CD4-positive, alpha-beta T cell treated with Interleukin-6 for 4 hours (primary cell): ENCODE measurements at places on chromosomes 6 and 20.

GRCh38 chr20:47315339-47316056 lies 41.0 kb downstream of the ZMYND8 start:
- DNase-seq = no peak

DNA sequence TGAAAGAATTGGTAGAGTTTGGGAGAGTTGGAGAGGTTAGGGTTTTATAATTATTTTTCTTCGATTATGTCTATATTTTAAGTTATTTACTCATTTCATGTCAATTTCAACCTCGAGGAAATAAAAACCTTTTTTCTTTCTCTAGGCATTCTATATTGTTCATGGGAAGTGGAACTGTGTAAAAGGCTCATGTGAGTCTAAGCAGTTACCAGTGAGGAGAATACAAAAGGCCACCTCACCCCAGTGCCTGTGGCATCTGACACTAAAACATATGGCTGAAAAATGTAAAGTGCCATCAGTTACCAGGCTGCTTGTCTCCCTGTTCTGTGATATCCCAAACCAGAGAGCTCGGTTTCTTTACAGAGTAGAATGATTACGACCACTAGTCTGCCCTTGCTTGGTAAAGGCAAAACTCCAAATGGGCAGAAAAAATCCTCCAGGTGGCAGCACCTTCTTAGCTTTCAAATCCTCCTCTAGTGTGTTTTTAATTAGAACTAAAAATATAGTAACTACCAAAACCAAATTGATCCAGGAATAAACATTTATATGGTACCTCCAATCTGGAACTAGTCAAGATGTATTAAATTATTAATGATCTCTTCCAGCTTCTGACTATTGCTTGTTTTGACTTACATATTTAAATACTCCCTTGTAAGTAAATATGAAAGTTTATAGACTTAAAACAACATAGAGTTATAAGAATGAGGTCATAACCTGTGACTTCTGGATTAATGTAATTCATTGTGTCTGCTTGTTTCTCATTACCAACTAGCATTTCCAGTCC lies 122.6 kb upstream of the MCHR2 start:
- no peak for DNase-seq

- DNase-seq = no peak
Measured at GRCh38 chr20:18190338-18191233, 52.9 kb downstream of the KAT14 start.

DNA sequence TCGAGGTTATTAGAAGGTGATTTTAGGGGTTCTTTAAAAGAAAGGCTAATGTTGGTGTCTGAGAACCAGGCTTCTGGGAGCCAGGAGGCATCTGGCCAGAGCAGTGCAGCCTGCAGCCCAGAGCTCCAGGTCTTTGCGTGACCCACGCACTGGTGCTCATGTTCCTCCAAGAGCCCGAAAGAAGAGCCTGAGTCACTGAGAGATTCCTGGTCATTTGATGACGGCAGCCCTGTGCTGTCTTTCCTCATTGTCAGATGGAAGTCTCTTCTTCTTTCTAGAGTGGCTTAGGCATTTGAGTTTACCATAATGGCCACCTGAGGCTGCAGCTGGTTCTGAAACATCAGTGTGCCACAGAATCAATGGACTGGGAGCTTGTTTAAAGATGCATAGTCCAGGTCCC lies 46.4 kb downstream of the CD109 start:
- no peak for DNase-seq

DNA sequence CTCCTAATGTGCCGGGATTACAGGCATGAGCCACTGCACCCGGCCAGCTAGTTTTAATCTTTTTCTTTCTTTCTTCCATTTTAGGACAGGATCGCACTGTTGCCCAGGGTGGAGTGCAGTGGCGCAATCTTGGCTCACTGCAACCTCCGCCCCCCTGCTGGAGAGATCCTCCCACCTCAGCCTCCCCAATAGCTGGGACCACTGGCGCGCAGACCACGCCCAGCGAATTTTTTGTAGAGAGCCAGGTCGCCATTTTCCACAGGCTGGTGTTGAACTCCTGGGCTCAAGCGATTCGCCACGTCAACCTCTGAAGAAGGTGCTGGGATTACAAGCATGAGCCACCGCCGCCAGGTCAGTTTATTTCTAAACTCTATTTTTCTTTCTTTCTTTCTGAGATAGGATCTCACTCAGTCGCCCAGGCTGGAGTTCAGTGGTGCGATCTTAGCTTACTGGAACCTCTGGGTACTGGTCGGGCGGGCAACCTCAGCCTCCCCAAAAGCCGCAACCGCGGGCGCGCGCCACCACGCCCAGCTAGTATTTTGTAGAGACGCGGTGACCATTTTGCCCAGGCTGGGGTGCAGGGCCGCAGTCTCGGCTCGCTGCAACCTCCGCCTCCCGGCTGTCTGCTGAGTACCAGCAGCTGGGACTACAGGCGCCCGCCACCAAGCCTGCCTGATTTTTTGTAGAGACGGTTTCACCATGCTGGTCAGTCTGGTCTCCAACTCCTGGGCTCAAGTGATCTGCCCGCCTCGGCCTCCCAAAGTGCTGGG lies 20.0 kb upstream of the LIN28B start:
- no peak for DNase-seq

- DNase-seq = no peak
Measured at GRCh38 chr6:64325093-64325492, 689.5 kb downstream of the PHF3 start.

DNA sequence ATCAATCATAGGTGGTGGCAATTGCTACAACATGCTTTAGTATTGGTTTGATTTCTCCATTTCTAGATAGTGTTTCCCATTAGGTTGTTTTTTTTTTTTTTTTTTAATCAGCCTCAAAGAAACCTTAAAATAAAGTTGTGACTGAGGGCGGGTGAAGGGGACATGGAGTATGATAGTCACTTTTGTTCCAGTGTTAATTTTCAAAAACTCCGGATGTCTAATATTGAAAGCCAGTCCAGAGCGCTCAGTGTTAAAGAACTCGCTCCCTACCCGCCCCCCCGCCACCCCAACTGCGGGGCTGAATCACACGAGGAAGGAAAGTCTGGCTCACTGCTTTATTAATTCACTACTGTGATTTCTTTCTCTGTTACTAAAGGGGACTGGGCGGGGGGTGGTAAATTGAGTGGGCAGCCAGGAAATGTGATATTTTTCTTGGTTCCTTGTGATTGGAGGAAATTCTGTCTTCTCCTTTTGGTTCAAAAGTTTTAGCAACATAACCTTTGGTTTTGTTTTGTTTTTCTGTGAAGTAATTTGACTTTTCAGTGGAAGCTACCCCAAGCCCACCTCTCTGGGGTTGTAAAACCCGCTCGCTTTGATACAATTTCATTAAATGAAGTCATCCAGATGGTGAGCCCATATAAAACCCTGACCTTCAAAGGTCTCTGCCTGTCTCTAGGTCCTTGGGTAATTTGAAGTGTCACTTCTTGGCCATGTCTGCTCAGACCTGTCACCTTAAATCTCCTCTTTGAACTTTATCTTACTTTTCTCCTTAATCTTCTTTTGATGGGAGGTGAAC lies 38.0 kb downstream of the TNFAIP3 start:
- peak; percentile 59 for DNase-seq

GRCh38 chr6:23412770-23413169 lies 713.2 kb upstream of the NRSN1 start:
- DNase-seq = no peak

GRCh38 chr6:151018911-151019782 lies 153.6 kb downstream of the MTHFD1L start:
- DNase-seq = no peak

- DNase-seq = no peak
Measured at GRCh38 chr6:88655586-88655985, 307.8 kb downstream of the RNGTT start.

GRCh38 chr6:110776413-110776812 lies 38.9 kb downstream of the CDK19 start:
- no peak for DNase-seq

- DNase-seq = no peak
Measured at GRCh38 chr6:71349395-71349794, 60.8 kb downstream of the OGFRL1 start.

DNA sequence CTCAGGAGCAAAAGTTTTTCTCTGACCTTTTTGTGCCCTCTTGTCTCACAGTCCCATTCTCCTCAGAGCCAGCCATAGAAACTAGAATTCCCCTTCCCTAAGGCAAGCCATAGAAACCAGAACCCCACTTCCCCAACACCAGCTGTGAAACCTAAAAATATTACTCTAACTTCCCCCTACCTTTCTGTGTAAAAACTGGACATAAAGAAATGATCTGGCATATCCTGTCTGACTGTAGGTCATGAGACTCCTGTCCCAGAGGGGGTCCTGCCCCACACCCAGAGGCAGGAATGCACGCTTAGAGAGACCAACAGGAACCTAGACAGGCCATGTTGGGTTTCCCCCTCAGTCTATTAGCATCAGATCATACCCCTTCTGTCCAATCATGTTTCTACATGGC lies 140.6 kb upstream of the SLC22A16 start:
- DNase-seq = no peak

- no peak for DNase-seq
Measured at GRCh38 chr20:54092021-54092420, 21.6 kb upstream of the BCAS1 start.

GRCh38 chr6:10838794-10839333 lies 525 bp upstream of the MAK start:
- DNase-seq = no peak

DNA sequence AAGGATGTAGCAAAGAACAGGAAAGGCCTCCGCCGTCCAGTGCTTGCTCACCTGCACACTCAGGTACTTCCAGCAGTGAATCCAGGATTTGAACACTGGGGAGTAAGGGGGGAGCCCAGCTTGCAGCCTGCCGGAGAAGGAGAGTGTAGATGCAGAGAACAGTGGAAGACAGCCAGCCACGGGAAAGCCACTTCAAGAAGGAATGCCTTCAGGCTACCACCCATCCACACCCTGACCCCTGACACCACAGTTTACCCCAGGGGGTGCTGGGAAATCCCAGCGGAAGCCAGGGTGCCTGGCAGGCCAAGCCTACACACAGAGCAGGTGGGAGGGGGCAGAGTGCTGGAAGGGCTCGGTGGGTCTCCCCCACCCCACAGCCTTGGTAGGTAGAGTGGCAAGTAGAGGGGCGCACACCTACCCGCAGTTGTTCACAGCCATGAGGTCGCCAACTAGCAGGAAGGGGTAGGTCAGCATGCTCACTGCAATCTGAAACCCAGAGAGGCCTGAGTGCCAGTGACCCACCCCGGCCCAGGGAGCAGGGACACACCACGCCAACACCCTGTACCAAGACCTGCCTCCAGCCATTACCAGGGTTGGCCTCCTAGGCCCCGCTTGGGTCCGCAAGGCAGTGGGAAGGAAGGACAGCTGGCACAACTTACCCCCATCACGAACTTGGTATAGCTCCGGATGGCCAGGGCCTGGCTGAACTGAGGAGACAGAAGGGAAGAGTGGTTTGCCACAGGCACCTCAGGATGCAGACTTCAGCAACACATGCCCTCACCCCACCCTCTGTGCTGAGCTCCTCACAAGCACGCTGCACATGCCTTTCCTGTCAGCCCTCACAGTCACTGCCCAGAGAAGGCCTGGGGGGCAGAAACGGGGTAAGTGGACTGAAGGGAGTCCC lies 15.7 kb downstream of the PI16 start:
- no peak for DNase-seq

- DNase-seq = no peak
Measured at GRCh38 chr6:125910527-125910926, 46.0 kb upstream of the HINT3 start.

DNA sequence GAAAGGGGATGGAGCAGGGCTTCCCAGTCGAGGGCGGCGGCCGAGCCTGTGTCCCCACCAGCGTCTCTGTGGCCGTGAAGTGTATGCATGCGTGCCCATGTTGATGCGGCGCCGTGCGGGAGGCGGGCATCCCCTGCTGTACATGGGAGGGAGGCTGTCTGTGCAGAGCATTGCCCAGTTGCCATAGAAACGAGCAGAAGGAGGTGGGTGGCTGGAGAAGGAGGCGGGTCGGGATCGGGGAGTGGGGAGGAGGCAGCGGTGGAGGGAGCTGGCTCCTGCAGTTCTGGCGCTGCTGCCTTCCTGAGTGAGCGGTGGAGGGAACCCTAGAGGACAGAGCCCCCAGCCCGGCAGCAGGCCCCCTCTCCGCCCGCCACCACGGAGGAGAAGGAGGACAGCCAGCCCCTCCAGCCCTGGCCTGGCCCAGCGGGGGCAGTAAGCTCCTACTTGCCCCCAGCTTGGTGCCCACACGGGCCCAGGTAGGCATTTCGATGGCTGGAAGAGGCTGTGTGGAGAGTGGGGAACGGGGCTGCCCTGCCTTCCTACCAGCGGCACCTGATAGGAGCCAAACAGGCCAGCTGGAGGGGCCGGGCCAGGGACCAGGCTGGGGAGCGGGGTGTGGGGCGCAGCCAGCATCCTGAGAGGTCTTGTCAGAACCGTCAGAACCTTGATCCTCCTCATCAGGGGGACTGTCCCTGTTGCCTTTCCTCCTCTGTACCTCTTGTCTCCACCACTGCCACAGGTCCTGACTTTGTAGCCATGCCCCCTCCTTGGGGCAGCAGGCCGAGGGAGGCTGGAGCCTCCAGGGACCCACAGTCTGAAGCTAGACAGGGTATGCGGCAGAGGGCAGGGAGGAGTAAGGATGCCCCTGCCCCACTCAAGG lies 41.3 kb downstream of the SPDEF start:
- DNase-seq = no peak

- no peak for DNase-seq
Measured at GRCh38 chr6:3798055-3798919, 46.8 kb upstream of the PXDC1 start.

GRCh38 chr6:36263390-36264000 lies 6.4 kb upstream of the PNPLA1 start:
- DNase-seq = no peak

DNA sequence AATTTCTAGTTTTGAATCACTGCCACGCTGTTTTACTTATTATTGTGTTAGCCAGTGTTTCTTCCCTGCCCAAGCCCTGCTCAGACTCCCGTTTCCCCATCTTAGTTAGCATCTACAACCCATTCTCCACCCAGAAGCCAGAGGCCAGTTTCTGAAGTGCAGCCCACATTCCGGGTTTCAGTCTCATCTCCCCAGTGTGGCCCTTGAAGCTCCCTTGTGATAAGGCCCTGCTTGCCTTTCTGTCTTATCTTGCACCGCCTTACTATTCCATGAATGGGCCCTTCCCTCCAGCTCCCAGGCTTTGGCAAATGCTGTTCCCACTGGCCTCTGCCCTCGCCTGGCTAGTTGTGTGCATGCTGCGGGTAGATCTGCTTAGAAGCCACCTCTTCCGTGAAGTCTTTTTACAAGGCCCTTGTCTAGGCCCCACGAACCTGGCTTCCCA lies 41.1 kb downstream of the TOX2 start:
- no peak for DNase-seq

DNA sequence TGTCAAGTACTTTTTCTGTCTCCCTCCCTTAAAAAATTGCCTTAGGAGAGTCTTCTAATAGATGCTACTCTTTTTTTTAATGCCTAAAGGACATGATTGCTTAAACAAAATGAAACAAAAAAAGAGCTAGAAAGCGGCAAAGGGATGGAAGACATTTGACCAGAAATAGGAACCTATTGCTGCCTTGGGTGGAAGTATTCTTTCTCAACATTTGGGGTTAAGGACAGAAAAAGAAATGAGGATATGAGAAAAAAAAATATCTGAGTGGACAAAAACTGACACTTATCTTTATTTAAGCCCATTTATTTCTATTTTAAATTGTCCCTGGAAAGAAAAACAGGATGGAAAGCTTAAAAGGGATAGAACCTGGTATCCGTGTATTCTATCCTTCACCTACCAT lies 664.9 kb upstream of the CITED2 start:
- DNase-seq = no peak

GRCh38 chr6:119497988-119498727 lies 148.6 kb upstream of the MAN1A1 start:
- no peak for DNase-seq

- DNase-seq = no peak
Measured at GRCh38 chr20:17611540-17612286, 41.8 kb downstream of the DSTN start.

GRCh38 chr6:97778290-97779038 lies 495.4 kb upstream of the MMS22L start:
- DNase-seq = no peak
